ENCODE measurements at places on chromosomes 5 and 9. TPM values are rescaled to one million over a fixed set of nuclear protein-coding genes. Genes with fewer than 3 reads are reported as not detected.

The SIT1 gene
- total RNA-seq: not detected

The SPINK13 gene
- not detected for total RNA-seq

The LECT2 gene
- total RNA-seq: not detected

The APBA1 gene
- 5.7 TPM for total RNA-seq

The SPATA31C1 gene
- not detected for total RNA-seq

The CHMP5 gene
- 152 TPM for total RNA-seq

The CTSV gene
- 0.16 TPM for total RNA-seq

The PCDH1 gene
- under 0.01 TPM for total RNA-seq
